ENCODE measurements at places on chromosomes 1 and 21. TPM values are rescaled to one million over a fixed set of nuclear protein-coding genes. Genes with fewer than 3 reads are reported as not detected.

Gene SPATA1
- total RNA-seq, result 0.23 TPM

Gene CLDN14
- total RNA-seq, result 5.1 TPM

Gene LCE1F
- total RNA-seq, result not detected

Gene FAM78B
- total RNA-seq, result not detected

Gene CNKSR1
- 14.8 TPM for total RNA-seq

Gene ALX3
- not detected for total RNA-seq

- no peak for DNase-seq
These were observed 156.9 kb upstream of the DPYD start for GRCh38 chr1:98077691-98078090.

- peak; percentile 92 for DNase-seq
These were observed 70.8 kb downstream of the PLPP3 start for GRCh38 chr1:56508523-56508983.

DNA sequence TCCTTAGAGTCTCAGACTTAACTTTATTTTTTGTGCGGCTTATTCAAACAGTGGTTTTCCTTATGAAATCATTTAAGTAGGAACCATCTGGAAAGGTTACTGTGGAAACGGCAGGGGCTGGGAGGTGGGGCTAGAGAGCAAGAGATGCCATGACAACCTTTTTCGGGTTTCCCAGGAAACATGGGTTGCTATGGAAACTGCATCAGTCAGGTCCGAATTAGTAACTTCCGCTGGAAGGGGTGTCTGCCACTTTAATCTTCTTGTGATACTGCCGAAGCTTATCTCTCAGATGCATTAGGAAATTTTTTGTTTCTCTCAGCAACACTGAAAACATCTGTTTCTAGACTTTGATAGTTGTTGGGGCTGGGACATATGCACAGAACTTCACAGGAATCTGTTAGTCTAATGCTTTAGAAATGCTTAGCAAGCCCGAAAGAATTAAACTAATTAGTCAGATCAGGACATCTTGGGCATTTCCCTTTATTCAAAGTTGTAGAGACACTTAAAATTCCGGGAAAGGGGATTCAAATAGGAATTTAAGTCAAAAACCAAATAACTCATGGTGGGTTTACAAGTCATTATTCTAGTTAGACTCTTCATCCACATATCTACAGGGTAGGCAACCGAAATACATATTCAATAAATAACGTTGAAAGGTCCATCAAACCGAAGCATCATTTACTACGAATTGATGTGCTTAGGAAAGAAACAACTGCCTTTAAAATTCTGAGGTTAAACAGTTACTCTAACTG is 2.6 kb downstream of the KCNA3 start:
- DNase-seq, result no peak

DNA sequence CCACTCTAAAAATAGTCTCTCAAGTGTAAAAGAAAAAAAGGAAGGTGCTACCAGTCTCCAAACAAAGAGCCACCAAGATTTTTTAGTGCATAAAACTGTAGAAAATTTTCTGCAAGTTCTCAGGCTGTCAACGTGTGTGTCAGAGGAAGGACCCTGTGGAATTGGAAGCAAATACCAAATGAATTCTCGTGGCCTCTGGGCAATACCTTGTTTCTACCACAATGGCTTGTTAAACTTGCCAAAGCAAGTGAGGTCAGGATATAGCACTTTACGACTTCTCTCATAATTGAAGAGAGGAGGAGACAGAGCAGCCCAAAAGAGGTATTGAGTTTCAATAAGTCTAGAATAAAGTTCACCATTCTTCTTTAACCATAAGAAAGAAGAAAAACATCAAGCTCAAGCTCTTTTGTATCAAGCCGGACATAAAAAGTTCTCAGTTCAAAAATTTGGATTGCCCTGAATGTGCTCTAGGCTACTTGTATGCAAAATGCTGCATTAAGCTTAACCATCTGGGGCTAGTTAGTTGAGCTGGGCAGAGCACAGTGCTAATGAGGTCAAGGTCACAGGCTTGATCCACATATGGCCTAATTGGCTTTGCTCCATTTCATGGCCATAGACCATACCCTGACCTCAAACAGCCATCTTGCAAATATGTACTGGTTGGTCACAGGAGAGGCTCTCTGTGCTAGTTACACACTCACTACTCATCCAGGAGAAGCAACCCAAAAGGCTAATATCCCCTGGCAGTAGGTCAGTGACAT is 60.5 kb downstream of the TBX15 start:
- DNase-seq, result no peak

DNA sequence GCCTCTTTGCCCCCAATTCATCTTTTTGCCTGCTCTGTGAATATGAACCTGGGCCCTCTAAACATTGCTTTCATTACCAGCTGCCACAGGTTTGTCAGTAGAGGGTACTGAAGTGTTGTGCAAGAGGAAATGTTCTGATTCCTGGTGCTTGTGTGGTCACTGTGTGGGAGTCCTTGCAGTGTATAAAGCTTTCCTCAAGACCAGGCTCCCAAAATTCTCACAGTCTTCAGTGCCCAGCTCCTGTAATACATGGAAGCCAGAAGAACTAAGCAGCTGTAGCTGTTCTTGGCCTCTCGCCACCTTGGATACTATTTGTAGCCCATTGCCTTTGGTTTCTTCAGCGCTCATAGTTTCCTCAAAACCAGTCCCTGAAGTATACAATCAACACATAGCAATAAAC is 1046.2 kb downstream of the BRINP3 start:
- DNase-seq, result no peak

DNA sequence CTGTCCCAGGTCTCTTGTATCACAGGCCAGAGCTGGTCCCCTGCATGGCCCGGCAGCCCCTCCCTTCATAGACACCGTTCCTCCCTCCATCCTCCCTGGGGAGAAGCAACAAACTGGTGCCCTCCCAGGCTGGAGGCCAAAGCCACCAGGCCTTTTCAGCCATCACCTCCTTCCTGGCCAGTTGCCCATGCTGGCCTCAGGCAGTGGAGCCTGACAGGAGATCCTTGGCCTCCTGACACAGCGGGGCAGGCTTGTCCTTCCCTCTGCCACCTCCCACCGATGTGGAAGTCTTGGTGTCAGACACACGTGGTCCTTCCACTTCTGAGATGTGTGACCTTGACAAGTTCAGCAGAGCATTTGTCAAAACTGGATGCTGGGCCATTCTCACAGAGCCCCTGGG is 206.0 kb downstream of the HIVEP3 start:
- no peak for DNase-seq

DNA sequence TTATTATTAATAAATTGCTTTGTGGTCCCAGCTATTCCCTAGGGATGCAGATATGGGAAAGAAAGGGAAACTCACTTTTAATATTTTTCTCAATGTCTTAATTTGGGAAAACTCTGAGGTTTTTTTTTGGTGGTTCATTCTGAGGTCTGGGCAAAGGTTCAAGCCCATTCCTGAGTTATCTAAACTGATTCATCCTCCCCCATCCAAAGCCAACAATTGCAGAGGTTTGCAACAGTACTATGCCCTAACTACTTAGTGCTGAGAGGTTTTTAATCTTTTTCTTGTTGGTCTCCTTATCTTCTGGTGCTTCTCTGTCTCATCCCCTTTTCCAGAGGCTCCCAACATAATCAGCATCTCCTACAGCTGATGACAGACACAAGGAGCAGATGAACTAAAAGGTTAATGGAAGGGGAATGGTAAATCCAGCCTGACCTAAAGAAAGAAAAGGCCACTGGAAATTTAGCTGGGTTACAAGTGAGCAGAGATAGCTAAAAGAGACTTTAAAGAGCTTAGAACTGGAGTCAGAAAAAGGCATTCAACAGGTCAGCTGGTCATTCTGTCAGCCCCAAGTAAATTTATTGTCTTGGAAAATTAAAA is 390.4 kb downstream of the TGFB2 start:
- DNase-seq, result no peak

GRCh38 chr1:246104927-246105326 is 402.2 kb downstream of the SMYD3 start:
- no peak for DNase-seq

DNA sequence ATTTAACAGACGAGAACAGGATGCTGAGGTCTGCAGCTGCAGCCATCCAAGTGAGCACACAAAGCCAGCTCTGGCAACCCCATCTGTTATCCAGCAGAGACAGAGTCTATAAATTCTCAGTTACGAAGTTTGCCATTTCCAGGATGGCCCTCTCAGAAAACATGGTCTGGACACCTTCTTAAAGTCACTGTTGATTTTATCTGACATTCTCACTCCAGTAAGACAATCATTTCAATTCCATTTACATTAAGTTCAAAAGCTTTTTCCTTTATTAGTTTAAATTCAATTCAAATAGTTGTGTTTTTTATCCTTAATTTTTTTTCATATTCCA is 125.5 kb downstream of the DMRTB1 start:
- DNase-seq, result no peak

GRCh38 chr1:62585469-62586155 is 11.7 kb upstream of the ANGPTL3 start:
- no peak for DNase-seq

- no peak for DNase-seq
These were observed 12.0 kb downstream of the VAV3 start for GRCh38 chr1:107952989-107953388.
